CD8-positive, alpha-beta memory T cell (primary cell): ENCODE measurements at places on chromosomes 7 and 10. TPM values are rescaled to one million over a fixed set of nuclear protein-coding genes. Genes with fewer than 3 reads are reported as not detected.

- no peak for DNase-seq
- no peaks in the 10 kb centered on the region for H3K27me3 ChIP-seq
- no peak overlapping the region for H3K27ac ChIP-seq
- H3K36me3 ChIP-seq, result no peaks in the 10 kb centered on the region
- peaks cover 8% of the 10 kb centered on the region for H3K4me1 ChIP-seq
Observed at GRCh38 chr7:142581341-142581740, 167.9 kb upstream of the PRSS1 start.

DNA sequence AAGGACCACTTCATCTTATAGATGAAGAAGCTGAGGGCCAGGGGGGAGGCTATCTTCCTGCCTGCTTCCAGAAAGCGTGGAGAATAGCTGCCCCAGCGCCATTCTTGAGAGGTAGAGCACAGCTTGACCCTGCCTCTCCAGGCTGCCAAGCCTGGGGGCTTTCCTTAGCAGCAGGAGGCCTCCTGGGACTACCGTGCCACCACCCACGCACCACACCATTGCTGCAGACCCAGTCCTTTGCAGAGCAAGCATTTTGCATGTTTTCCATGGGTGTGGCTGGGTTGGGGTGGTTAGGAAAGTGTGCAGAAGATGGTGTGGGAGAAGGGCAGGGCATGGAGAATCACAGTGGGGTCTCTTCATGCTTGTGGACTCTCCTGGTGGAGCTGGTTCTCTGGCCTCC lies 64.9 kb downstream of the TBXAS1 start:
- no peaks in the 10 kb centered on the region for H3K4me1 ChIP-seq
- DNase-seq, result no peak
- no peaks in the 10 kb centered on the region for H3K27me3 ChIP-seq
- no peak overlapping the region for H3K27ac ChIP-seq

DNA sequence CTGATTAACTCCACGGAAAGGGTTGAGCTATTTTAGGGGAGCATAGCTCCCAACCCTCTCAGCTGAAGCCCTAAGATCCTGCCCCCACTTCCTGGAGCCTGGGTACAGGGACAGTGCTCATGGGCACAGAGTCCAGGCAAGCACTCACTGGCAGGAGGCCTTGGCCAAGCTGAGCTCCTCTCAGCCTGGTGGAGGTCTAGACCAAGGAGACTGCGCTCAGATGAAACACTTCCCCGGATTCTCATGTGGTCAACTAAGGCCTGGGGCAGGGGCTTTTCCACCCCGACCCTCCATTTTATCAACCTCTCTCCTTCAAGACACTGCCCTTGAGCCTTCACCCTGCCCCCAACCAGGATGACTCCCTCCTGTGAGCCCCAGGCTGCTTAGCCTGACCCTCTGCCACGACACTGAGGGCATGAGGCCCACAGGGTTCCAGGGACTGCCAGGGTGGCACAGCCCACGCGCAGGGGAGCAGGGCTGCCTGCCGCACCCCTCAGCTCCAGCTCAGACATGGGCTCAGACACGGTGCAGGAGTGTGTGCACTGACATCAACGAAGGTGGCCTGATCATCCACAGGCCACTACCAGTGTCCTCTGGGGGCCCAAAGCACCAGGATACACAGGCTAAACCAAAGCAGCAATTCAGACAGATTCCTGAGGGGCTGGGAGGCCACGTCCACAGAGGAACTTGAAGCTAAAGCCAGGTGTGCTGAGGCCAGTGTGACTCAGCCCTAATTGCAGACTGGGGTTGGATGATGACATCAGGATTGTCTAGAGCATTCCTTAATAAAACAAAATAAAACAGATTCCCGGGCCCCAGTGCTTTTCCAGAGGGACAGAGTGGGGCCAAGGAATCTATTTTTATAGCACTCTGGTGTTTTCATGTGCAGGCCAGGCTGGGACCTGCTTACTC lies 18.8 kb downstream of the CHAT start:
- H3K4me1 ChIP-seq, result no peaks in the 10 kb centered on the region
- H3K27me3 ChIP-seq, result no peaks in the 10 kb centered on the region
- no peak for DNase-seq

DNA sequence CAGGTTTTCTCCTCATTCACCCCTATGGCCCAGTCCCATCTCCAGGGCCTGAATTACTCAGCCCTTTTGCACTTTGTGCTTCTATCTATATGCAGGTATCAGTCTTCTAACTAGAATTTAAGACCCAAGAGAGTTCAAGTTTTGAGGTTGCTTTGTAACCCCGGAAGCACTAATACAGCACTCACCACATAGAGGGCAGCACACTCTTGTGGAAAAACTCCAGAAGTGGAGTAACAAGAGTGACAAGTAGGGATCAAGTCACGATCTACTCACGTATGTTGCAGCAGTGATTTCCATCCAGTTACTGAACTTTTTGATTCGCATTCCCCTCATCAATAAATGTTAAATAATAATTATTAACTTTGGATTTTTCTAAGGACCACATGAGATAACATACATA lies 151.0 kb downstream of the CHCHD3 start:
- H3K27me3 ChIP-seq, result no peaks in the 10 kb centered on the region
- no peaks in the 10 kb centered on the region for H3K36me3 ChIP-seq
- no peak overlapping the region for H3K27ac ChIP-seq

DNA sequence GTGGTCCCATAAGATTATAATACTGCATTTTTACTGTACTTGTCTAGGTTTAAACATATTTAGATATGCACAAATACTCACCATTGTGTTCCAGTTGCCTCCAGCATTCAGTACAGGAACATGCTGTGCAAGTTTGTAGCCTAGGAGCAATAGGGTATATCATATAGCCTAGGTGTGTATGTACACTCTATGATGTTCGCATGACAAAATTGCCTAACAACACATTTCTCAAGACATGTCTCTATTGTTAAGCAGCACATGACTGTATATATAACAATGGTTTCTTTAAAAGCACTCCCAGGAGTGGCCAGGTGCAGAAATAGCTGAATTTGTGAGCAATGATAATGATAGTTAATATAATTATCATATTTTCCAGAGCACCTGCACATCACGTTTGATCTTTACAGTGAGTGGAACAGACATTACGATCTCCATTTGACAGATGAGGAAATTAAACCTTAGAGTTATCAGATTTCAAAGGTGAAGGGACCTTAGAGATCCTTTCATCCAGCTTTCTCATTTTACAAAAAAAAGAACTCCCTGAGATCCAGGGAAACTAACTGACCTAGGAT lies 99.2 kb upstream of the PDCD4 start:
- no peaks in the 10 kb centered on the region for H3K36me3 ChIP-seq
- no peaks in the 10 kb centered on the region for H3K27me3 ChIP-seq
- H3K4me3 ChIP-seq, result no peak overlapping the region

TMEM236 gene
- not detected for polyA plus RNA-seq

NAT16 gene
- polyA plus RNA-seq, result not detected

PRF1 gene
- 762 TPM for polyA plus RNA-seq

CLCN1 gene
- polyA plus RNA-seq, result not detected
